Stimulated activated CD4-positive, alpha-beta T cell treated with anti-CD3 and anti-CD28 coated beads, Interleukin-1b, Interleukin-23, amount 100 ng/mL, for 1 hour (primary cell): ENCODE measurements at places on chromosomes 5 and 9.

GRCh38 chr9:132647355-132647754 is 22.4 kb downstream of the DDX31 start:
- DNase-seq = no peak

DNA sequence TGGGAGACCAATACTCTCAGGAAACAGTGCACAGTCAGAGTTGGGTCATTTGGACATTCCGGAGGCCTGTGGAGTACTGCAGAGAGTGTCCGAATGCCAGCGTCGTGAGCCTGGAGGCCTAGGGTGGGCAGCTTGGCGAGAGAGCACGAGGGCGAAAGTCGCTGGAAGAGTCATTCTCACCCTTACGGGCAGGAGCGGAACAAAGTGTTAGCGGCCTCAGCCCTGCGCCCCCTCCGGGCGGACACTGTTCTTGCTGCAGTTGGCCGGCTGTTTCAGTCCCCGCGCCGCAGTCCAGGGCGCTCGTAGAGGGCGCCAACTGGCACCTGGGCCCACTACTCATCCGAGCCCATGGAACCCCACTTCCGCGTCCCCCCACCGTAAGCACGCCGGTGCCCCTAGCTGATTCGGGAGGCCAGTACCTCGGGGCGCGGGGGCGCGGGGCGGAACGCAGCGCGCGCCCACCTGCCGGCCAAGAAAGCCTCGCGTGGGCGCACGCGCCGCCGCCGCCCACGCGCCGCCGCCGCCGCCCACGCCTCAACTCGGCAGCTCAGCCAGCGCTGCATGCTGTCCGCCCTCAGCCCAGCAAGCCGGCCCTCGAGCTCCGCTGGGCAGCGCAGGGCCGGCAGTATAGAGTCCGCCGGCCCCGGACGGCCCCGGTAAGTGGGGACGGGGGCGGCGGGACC is 99.7 kb upstream of the CCL21 start:
- DNase-seq = no peak

DNA sequence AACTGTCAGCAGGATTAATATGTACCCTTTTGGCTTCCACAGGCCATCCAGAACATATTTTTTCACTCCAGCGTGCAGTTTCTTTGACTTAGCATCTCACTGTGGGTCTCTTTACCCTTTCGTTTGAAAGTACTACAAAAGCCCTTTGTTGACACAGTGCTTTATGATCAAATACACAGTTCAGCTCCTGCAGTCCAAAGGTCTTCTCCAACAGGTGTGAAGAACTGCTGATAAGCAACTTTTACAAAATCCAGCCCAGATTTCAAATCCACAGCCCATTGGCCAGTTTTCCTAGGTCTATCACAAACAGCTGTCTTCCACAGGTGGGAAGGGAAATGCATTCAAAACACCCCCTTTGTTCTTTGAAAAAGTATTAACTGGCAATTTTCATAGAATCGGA is 54.8 kb downstream of the MYO10 start:
- no peak for DNase-seq

- DNase-seq = no peak
These were observed 29.9 kb upstream of the MTMR12 start for GRCh38 chr5:32342656-32343055.

DNA sequence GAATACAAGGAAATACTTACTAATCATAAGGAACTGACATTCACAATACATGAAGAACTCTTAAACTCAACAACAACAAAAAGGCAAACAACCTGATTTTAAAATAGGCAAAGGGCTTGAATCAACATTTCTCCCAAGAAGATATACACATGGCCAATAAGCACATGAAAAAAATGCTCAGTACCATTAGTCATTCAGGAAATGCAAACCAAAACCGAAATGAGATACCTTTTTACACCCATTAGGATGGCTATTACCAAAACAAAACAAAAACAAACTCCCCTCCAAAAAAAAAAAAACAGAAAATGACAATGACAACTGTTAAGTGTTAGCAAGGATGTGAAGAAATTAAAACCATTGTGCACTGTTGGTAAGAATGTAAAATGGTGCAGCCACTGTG is 104.1 kb upstream of the ZNF462 start:
- no peak for DNase-seq

GRCh38 chr9:75431375-75431774 is 343.1 kb downstream of the OSTF1 start:
- no peak for DNase-seq

GRCh38 chr9:105855987-105856386 is 161.6 kb downstream of the TMEM38B start:
- DNase-seq = no peak

GRCh38 chr9:71901695-71902597 is 9.0 kb downstream of the ABHD17B start:
- DNase-seq = no peak

GRCh38 chr5:141094481-141095262 is at the start of gene PCDHB2:
Gene PCDHB2, plus strand, starts transcription at chr5:141094615. Its CDS starts 176 bp downstream, at chr5:141094791.
- no peak for DNase-seq

DNA sequence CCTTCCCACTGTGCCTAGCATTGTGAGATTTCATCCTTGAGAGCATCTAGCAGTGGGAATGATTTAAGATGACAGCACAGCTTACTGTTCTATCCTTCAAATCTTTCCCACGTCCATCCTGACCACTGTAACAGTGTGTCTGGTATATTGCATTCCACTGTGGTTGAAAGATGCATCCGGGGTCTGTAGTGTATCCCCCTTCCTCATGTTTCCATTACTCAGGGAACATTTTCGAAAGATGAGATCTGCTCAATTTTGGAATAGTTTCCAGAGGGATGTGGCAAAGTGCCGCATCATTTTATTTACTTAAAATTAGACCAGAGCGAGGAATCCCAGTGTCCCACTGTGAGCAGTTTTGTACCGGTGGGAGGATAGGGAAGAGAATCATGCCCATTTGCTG is 407.1 kb upstream of the PAPPA start:
- no peak for DNase-seq

- no peak for DNase-seq
These were observed 77.4 kb downstream of the MEGF10 start for GRCh38 chr5:127367946-127368465.

GRCh38 chr5:111434800-111435199 is 77.5 kb downstream of the STARD4 start:
- DNase-seq = no peak

DNA sequence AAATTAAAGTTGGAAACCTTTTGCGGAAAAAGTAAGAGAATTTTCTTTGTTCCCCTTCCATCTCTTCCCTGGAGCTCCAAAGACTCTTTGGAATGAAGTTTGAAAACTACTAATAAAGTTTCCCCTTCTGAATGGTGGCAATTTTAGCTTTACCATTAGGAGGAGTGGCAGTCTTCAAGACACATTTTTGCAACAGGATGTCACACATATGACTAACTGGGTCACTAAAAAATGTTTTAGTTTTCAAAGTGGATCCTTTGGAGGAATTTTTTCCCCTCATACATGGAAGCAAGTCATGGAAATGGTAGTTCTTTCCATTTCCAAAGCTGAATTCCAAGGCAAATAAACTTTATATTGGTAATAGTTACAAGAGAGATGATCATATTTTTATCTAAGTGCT is 15.6 kb downstream of the FBXO4 start:
- no peak for DNase-seq

DNA sequence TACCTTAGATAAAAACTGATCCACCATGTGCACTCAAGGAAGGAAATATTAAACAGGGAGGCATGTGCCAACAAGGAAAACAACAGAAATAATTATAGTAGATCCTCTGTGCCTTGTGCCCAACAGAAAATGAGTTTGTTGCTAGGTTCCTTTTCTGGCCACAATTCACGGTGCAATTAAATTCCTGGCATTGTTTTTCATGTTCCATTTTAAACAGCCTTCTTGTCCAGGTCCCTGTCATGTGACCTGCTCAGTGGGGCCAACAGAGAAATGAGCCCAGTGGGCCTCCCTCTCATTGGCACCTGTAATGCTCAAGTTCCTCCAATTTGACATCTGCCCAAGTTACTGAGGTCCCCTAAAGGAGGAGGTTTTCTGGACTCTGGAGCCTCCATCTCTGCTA is 56.5 kb downstream of the SPOCK1 start:
- no peak for DNase-seq

- no peak for DNase-seq
These were observed 155.7 kb downstream of the C9orf50 start for GRCh38 chr9:129464972-129465833.

- DNase-seq = no peak
These were observed 1.0 kb upstream of the RASGRF2 start for GRCh38 chr5:80959138-80959537.

GRCh38 chr9:115086886-115087285 is 31.1 kb downstream of the TNC start:
- DNase-seq = no peak

GRCh38 chr9:93942161-93942560 is 13.0 kb downstream of the BARX1 start:
- DNase-seq = no peak

- DNase-seq = no peak
These were observed 4.9 kb upstream of the KIF4B start for GRCh38 chr5:155008669-155009068.

GRCh38 chr5:123951582-123951977 is 439.6 kb downstream of the CSNK1G3 start:
- DNase-seq = no peak

DNA sequence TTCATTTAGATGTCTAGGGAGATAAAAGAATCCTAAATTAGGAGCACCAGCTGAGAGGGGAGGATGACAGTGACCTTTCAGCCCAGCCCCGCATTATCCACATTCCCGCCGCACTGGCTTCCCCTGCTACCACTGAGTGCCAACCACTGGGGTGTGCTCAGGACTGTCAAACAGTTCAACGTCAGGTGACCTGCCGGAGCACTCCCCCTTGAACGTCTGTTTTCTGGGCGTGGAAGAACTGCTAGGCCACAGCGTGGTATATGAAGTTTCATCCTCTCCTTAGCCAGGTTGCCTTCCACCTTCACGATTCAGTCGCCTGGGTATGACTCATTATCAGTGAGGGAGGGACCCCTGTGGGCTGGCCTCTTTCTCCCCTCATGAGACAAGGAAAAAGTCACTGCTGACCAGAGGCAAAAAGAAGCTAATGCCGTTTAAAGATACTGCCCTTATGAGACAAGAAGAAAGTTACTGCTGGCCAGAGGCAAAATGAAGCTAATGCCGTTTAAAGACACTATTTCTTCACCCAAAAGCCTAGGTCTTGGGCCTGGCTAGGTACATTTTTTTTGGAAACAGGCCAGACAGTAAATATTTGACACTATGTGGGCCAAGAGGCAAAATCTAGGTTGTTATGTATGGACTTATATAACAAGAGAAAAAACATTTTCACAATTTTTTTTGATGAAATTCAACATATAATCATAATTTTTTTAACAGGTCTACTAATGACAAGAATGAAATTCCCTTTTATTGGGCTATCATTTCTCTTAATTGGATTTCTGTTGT is 4.6 kb downstream of the NMRK1 start:
- no peak for DNase-seq

- no peak for DNase-seq
These were observed 37.5 kb downstream of the CPLANE1 start for GRCh38 chr5:37211661-37212060.

- DNase-seq = no peak
These were observed 86.3 kb downstream of the UBE2R2 start for GRCh38 chr9:33903157-33903780.

GRCh38 chr9:111986035-111986556 is 89.5 kb downstream of the UGCG start:
- no peak for DNase-seq

GRCh38 chr9:13942201-13942600 is 371.7 kb downstream of the NFIB start:
- DNase-seq = no peak

DNA sequence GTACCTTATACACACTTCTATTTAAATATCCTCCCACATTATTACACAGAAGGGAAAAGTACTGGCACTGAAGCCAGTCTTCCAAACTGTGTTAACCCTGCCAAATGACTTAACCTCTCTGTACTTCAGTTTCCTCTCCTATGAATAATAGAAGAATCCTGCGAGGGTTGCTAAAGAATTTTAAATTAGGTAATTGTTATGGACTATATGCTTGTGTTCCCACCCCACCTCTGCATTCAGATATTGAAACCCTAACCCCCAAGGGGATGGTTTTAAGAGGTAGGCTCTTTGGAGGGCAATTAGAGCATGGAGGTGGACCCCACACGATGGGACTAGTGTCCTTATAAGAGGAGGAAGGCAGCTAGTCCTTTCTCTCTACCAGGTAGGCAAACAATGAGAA is 72.7 kb downstream of the TTLL11 start:
- DNase-seq = no peak

DNA sequence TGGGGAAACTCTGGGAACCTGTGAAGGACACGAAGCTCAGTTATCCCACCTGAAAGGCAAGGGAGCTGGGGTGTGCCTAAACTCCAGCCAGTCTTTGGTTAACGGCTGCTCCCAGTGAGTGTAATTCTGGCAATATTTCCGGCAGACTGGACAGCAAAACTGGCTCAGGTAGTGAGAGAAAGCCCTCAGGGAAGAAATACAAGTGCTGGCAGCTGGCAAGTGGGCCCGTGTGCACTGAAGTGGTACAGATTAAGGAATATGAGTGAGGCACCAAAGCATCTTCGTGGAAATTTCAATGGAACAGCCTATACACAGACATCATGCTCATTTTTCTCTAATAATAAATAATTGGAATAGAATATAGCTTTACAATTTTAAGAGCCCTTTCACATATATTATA is 56.2 kb downstream of the ABHD17B start:
- DNase-seq = no peak

GRCh38 chr9:116390303-116391228 is 237.0 kb downstream of the PAPPA start:
- DNase-seq = no peak

- DNase-seq = no peak
These were observed 67.8 kb downstream of the FGF1 start for GRCh38 chr5:142618130-142618523.

DNA sequence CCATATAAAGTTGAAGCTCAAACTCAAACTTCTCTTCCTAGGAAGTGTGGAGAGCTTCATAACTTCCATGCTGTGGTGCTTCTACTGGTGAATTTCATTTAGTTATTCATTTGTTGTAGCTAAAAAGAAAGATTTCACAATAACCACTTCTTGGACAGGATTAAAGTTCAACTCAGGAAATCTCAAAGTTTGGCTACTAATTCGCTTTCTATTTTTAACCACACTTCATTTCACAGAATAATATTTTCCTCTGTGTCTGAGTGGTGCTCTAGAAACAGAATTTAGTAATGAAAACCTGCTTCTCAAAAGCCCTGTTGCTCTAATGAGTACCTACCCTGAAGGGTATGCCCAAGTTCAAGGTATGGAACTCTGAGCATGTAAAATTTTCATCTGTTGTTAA is 73.9 kb downstream of the ACTBL2 start:
- no peak for DNase-seq

GRCh38 chr5:159887050-159887449 is 29.2 kb upstream of the ADRA1B start:
- no peak for DNase-seq

DNA sequence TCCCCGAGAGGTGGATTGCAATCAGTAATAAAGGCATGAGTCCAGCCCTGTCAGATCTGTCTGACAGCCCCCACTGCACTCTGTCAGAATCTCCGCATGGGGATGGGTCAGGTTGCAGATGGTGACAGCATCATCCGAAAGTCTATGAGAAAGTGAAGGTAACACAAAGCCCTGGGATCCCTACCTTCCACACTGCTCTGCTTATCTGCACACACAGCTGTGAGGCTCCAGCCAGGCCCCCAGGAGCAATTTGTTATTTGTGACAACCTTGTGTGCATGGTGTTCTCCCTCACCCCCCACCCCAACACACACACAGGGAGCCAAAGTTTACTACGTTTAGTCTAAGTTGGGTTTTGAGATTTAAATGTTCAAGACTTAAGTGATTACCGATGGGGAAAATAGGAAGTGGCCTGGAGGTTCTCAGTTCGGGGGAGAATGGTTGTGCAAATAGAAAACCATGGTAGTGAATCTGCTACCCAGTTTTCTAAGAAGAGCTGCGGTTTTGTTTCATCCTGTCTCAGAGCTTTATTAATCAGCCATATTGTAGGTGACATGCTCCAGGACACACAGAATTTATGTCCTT is 92.7 kb downstream of the SV2C start:
- no peak for DNase-seq
